Kidney tubule cell (primary cell): ENCODE measurements at places on chromosomes 6 and 20.
A peak's percentile ranks its signal among the peaks of the same experiment; 100 is the strongest.

DNA sequence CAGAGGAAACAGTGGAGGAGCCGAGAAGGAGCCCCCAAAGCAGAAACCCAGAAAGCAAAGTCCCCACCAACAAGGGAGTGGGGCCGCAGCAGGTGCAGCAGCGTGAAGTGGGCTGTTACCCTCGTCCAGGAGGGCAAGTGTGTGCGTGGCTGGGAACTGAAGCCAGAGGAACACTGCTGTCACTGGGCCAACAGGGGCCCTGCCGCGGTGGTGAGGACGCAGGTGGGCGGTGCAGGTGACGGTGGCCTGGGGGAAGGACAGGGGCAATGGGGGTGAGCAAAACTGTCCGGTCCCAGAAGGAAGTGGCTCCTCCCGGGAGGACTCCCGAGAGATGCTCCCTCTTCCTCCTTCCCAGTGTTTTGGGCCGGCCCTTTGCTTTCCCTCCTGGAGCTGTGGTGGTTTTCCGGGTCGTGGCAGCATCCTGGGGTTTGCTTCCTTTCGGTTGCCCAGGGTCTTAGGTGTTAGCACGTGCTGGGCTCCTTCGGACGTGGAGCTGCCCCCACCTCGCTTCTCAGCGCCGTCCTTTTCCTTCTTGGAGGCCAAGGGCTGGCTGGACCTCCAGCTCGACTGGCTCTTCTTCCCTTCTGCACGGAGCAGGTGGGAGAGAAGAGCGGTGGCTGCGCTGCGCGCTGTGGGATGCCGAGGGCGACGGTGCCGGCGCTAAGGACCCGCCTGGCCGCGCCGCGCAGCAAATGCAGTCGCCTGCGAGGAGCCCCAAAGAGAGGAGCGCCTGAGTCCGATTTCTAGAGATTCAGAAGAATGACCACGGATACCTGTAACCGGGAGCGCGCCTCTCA, 62.7 kb upstream of the SLC2A12 start:
- DNase-seq, result no peak

GRCh38 chr6:147278891-147279290, 74.7 kb downstream of the STXBP5 start:
- no peak for DNase-seq

DNA sequence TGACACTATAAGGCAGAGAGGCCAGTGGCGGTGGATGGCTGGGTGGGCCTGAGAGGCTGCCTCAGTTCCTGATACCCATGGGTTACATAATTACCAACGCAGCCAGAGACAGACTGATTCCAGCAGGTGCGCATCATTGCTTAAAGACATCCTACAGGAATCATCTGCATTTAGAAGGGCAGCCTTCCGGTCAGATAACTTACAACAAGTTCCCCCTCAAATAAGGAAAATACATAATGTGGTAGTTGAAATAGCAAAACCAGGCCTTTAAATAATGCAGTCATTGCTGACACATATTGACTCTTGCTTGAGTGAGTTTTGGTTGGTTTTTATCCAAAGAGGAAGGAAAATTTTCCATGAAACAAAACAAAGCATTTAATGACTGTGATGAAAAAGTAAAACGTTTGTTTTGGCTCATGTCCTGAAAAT, 81.9 kb downstream of the SIM1 start:
- DNase-seq, result peak; percentile 34

GRCh38 chr6:119929121-119929520, 579.6 kb upstream of the MAN1A1 start:
- DNase-seq, result no peak

DNA sequence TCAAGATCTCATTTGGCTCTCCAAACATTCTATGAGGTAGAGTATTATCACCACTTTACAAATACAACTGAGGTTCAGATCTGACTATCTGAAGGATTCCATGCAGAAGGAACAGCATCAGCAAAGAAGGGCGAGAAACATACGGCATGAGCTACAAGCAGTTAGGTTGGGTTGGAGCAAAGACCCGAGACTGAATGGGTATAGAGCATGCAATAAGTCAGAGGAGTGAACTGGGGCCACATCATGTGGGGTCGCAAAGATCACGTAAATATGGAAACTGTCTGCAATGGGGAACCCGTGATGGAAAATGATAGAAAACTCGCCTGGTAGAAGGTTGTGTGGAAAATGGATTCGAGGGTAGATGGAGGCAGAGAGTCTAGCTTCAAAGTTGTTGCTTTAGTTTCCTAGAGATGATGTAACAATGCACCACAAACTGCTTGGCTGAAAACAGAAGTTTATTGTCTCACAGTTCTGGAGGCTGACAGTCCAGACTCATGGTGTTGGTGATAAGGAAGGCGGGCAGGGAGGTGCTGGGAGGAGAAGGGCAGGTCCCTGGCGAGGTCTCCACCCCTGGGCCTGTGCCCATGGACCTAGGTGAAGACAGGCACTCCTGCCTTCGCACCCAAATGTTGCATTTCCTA, 44.3 kb upstream of the BCLAF1 start:
- no peak for DNase-seq

DNA sequence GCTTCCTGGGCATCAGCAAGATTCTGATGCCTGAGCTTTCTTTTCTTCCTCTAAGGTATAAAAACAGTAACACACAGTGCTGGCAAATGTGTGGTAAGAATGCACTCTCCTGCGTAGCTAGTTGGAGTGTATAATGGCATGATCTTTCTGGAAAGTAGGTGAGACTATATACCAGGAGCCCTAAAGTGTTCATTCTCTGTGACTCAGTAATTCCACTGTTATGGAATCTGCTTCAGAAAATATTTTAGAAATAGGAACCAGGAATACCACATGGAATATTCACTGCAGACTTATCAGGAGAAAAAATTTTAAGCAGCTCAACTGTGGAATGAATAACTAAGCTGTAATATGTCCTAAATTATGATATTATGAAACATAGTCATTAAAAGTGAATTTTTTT, 16.9 kb upstream of the CSE1L start:
- no peak for DNase-seq

DNA sequence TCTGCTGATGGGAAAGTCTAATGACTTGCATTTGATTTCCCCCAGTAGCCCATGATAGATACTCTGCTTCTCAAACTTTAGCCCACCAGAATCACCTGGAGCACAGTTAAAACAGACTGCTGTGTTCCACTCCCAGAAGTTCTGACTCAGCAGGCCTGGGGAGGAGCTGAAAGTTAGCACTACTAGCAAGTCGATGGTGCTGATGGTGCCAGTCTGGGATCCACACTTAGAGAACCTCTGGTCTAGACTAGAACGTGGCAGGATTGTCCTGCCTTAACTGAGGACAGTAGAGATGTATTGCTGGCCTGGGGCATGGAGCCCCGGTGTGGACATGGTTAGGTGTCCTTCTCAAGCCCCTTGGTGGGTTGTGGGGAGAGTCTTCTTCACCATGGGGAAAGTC, 8.7 kb downstream of the TOX2 start:
- DNase-seq, result no peak
